Femur (tissue), 1 donor: ENCODE measurements at places on chromosomes 12 and 14.
A peak's percentile ranks its signal among the peaks of the same experiment; 100 is the strongest.

DNA sequence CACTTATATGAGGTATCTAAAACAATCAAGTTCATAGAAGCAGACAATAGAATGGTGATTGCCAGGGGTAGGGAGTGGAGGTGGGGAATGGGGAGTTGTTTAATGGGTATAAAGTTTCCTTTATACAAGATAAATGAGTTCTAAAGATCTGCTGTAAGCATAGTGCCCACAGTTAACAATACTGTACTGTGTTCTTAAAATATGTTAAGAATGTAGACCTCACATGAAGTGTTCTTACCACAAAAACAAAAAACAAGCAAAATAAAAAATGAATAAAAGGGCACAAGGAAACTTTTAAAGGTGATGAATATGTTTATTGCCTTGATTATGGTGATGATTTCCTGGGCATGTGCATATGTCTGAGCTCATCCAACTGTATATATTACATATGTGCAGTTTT, 211.8 kb downstream of the MSRB3 start:
- DNase-seq = no peak

GRCh38 chr14:100374876-100375265, 51.7 kb downstream of the SLC25A47 start:
- DNase-seq = no peak

GRCh38 chr12:32016680-32017482, 57.7 kb downstream of the RESF1 start:
- no peak for DNase-seq

DNA sequence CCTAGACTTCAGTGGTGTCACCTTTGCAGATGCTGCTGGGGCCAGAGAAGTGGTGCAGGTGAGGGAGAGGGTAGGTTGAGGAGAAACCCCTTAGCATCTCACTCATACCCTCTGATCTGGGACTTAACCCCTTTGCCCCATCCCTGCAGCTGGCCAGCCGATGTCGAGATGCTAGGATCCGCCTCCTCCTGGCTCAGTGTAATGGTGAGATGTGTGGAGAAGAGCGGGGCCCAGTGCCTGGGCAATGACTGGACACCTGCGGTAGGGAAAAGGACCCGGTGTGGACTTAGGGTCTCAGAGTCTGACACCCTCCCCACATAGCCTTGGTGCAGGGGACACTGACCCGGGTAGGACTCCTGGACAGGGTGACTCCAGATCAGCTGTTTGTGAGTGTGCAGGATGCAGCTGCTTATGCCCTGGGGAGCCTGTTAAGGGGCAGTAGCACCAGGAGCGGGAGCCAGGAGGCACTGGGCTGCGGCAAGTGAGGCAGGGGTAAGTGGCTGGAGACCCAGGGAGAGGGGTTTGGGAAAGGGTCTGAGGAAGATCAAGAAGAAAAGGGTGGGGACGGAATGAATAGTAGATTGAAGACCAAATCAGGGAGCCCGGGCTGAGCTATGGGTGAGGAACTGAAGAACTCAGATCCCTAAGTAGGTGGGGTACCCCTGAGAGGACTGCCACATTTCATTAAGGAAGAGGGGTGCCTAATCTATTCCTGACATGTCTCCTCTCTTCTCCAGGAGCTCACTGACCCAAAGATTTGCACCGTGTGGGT, 7.6 kb downstream of the B4GALNT1 start:
- DNase-seq = peak; percentile 15

DNA sequence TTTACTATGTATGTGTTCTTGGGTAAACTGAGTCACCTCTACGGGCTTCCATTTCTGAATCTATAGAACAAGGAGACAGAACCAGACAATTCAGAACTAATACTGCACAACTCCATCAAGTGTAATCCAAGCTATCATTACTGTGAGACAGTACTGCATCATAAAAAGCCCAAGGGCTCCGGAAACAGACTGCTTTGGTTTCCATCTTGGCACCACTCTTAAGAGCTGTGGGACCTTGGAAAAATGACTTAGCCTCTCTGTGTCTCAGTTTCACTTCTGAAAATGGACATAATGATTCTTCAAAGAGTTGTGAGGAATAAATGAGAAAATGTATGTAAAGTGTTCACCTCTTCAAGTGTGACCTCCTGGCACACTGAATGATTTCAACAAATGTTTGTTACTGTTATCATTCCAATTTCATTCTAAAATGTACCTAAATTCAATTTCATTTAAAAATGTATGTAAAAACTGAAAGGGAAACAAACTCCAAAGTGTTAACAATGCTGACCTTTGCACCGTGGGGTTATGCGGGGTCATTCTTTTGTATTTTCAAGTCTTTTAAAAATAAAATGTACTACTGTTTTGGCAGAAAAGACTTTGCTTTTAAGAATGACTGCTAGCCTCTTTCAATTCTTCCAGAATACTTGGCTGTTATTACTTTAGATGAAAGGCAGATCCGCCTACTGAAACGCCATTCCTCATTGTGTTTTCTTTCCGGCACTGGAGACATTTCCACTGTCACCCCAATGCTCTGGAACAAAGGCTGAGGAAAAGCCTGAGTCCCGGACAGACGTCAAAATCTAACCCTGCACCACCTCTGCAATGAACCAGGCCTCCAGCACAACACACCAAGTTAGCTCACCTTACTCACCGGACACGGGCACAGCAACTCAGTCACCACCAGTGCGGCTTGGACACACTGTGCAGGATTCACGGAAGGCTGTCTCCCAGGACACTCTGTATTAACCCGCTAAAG, 62.8 kb downstream of the TMCC3 start:
- no peak for DNase-seq

GRCh38 chr14:68444449-68445168, 348.3 kb downstream of the ZFP36L1 start:
- peak; percentile 89 for DNase-seq

DNA sequence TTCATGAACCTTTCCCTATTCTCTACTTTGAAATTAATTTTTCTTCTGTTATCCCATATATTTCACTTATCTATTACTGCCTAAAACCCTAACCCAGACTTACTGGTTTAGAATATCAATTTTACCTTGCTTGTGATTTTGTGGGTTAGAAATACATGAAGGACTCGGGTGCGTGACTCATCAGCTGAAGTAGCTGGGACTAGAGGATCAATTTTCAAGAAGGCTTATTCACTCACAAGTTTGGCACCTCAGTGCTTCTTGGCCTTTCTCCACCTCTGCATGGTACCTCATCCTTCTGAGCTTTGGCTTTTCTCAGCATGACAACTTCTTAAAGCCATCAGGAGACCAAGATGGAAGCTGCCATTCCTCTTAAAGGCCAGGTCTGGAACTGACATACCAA, 57.8 kb downstream of the TMEM117 start:
- no peak for DNase-seq
